Stimulated activated naive CD8-positive, alpha-beta T cell treated with anti-CD3 and anti-CD28 coated beads, Interleukin-15, Interleukin-2, amounts not matched to agents 100 U/mL and 50 U/mL, for 24 hours (primary cell): ENCODE measurements at places on chromosomes 12 and 14.

GRCh38 chr12:67483871-67484554, 164.5 kb upstream of the DYRK2 start:
- no peak for DNase-seq

DNA sequence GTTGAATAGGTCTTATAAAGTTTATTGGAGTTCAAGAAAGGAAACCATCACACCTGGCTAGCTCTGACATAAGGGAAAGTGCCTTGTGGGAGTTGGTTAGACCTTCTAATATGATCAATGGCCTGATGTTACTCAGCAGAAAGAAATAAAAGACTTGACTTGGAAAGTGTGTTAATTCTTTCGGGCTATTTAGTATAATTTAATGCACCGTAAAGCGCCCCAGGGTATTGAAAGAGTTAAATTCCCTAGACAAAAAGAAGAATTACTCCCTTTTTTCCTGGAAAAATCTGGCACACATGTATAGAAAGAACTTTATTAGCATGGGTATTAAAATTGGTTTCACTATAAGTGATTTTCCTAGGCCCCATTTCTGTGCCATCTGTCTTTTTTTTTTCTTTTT, 1125.7 kb upstream of the FLRT2 start:
- no peak for DNase-seq

DNA sequence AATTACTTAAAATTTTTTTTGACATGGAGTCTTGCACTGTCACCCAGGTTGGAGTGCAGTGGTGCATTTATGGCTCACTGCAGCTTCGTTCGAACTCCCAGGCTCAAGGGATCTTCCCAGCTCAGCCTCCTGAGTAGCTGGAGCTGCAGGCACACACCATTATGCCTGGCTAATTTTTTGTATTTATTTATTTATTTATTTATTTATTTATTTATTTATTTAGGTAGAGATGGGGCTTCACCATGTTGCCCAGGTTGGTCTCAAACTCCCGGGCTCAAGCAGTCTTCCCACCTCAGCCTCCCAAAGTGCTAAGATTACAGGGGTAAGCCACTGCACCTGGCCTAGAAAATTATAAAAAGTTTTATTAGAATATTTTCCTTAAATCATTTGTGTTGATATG, 73.6 kb downstream of the DACT1 start:
- DNase-seq, result no peak

DNA sequence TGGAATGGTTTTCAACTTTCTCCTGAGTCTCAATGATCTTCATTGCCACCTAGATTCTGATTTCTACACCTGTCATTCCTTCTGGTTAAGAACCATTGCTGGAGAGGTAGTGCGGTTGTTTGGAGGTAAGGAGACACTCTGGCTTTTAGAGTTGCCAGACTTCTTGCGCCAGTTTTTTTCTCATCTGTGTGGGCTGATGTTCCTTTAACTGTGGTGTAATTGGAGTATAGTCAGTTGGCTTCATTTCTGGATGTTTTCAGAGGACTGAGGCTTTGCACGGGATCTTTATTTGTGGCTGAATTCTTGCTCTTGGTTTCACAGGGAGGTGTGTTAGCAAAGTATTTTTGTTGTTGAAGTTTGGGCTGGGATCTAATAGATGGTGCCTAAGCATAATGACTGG, 5.7 kb upstream of the CLEC4D start:
- no peak for DNase-seq

DNA sequence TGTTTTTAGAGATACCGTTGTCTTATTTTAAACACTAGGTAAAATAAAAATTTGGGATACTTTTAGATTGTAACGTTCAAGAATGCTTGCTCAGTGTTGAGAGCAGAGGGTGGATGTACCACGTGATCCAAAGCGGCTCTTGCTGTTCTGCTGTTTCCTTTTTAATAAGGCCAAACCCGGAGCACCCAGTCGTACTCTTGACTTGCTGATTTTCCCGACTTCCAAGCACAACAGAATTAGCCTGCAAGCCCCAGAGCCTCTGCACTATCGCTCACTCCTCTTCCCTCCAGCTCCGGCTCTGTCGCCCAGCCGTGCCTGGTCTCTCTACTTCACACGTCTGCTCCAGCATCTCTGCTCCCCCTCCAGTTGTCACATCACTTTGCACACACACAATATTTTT, 77.3 kb downstream of the EMP1 start:
- no peak for DNase-seq

- DNase-seq, result no peak
Observed at GRCh38 chr12:104482748-104483147, 26.0 kb downstream of the CHST11 start.

- DNase-seq, result no peak
Observed at GRCh38 chr14:77808250-77808649, 8.3 kb downstream of the ADCK1 start.

DNA sequence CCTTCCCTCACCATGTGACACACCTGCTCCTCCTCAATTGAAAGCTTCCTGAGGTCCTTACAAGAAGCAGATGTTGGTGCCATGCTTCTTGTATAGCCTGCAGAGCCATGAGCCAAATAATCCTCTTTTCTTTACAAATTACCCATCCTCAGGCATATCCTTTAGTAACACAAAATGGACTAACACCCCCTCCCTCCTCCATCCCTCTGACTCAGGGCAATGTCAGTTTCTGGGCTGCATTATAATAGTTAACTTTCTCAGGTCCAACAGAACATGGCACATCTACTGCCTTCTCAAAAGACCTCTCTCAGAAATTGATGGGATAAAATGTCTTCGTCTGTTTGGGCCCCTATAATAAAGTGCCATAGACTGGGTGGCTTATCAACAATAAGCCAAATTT, 287.0 kb downstream of the DPF3 start:
- no peak for DNase-seq

DNA sequence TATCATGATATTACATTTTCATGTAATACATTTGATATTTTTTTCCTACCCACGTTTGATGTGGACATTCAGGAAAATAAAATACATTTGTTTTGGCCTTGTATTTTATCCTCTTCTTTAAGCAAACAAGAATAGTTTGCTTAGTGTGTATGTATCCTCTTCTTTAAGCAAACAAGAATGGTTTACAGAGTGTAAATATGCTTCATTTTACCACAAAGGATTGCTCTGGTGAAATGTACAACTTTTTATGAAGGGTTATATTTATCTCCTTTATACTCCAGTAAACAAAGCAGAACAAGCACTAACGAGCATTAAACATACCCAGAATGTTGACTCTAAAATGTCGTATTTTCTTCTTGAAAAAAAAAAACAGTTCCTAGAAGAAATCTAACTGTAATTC, 244.7 kb downstream of the KCNH5 start:
- DNase-seq, result no peak

DNA sequence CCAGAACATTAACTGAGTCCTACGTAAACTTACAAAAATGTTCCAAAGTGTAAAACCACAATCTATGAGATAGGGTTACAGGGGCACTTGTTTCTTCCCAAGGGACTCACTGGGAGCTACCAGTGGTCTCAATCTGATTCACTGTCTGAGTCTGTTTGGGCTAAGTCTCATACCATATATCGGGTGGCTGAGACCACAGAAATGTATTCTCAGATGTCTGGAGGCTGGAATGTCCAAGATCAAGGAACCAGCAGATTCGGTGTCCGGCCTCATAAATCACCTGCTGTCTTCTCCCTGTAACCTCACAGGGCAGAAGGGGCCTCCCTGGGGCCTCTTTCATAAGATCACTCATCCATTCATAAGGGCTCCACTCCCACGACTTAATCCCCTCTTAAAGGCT, 616.3 kb upstream of the TMEM132C start:
- DNase-seq, result no peak

- DNase-seq, result no peak
Observed at GRCh38 chr14:89206389-89207031, 210.5 kb downstream of the FOXN3 start.

DNA sequence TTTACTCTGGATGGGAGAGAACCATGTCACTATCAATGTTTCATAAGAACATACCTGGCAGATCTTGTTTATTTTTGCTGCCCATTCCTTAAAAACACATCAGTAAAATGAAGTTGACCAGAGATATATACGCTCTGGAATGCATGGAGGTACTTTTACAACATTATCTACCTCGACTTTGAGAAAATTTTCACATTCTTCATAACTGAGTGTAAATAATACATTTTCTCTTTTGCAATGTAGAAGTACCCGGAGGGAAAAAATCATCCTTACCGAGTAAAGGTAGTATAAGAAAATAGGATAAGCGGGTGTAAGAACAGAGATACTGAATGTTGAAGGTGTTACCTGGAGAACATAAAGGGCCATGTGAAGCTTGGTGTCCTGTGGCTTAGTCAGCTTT, 80.7 kb downstream of the TMEM116 start:
- DNase-seq, result no peak

- DNase-seq, result no peak
Observed at GRCh38 chr12:123113026-123113425, 37.9 kb downstream of the PITPNM2 start.
